CD4-positive, CD25-positive, alpha-beta regulatory T cell (primary cell): ENCODE measurements at places on chromosomes 11 and 22.

DNA sequence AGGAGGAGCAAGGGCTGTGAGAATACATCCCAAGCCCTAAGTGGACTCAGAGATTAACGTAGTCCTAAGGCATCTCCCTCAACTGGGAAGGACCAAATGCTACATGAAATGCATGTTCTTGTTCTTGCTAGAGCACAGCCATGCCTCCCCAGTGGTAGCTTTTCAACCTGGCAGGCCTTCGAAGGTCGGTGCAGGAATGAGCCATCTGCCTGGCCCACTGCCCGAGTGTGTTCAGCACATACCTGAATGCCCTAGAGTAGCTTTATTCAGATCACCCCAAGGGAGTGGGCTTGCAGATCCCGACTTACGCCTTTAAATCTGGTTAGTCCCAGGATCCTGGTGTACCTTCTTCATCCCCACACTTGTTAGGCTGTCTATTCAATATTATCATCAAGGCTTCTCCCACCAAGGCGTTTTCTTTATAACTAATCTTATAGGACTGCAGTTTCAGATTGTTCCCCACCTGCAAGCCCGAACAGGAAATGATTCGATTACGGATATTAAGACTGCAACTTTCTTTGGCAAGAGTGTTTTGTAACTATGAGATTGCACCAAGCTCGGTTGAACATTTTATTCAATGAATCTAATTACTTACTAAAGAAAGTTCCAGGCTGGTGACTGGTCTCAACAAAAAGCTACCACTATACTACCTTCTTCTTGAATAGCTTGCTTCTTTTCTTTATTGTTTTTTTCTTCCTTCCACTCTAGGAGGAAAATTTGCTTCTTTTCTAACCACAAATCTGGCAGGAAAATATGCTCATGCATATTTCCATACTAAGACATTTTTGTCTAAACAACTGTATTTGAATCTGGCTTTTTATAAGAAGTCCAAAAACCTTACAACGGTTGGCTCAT lies 115.6 kb downstream of the SGSM3 start:
- DNase-seq = no peak

GRCh38 chr11:4851033-4851432 lies 2.0 kb upstream of the OR51S1 start:
- DNase-seq = no peak

DNA sequence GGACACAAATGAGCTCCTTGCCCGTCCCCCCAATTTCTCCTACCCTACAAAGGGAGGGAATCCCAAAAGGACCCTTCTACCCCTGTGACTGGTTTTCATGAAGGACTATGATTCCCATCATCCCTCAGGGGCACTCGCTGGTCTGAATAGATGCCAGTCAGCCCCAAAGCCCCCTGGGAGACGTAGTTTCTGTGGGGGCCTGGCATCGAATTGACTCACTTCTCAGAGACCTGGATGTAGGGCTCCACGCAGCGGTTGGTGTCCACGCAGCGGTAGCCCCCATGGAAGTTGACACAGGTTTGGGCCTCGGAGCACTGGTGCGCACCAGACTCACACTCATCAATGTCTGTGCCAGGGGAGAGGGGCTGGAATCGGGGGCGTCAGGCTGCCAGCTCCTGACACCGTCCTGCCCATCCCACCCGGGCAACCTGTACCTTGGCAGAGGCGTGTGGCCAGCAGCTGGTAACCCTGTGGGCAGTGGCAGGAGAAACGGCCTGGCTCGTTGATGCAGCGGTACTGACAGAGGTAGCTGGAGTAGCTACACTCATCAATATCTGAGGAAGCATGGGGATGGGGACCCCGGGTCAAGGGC lies 4.4 kb downstream of the EFEMP2 start:
- no peak for DNase-seq

DNA sequence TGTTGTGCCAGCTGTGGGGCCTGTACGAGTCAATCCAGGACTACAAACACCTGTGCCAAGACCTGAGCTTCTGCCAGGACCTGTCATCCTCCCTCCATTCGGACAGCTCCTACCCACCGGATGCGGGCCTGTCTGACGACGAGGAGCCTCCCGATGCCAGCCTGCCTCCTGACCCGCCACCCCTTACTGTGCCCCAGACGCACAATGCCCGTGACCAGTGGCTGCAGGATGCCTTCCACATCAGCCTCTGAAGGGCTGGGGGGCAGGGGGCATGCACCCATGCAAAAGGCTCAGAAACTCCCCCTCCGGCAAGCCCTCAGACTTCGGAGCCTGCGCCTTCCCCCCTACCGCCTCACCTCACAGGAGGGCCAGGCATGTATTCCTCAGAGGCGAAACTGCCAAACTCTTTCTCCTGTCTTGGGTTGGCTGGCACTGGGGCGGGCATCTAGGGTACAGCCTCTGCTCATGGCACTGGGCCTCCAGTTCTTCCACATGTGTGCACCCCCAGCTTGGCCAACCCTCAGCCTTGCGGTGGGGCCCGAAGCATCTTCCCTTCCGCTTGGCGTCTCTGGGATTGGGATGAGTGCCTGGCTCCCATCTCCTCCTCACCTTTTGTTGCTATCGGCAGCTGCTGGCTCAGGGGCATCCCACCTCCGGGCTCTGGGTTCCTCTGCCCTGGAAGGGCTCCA lies 1.2 kb downstream of the FAM89B start:
- DNase-seq = no peak

DNA sequence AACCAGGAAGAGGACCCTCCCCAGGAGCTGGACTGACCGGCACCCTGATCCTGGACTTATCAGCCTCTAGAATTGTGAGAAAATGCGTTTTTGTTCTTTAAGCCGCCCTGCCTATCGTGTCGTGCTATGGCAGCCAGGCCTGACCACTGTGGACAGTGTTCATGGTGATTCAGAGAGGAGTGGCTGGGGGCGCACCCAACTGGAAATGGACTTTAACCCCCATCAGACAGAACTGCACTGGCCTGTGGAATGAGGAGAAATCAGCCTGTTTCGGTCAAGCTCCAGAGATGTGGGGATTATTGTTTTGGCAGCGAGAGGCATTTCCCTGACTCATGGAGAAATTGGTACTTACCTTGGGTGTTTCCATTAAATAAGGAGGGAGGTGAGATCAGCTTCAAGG lies 1437.8 kb downstream of the BRD1 start:
- no peak for DNase-seq

GRCh38 chr11:23653071-23653675 lies 792.9 kb upstream of the CCDC179 start:
- no peak for DNase-seq
